ENCODE measurements at places on chromosomes 12 and 14.

GRCh38 chr12:12960639-12961209, 8.8 kb upstream of the GPRC5D start:
- no peak for DNase-seq

- DNase-seq, result no peak
Measured at GRCh38 chr14:78721756-78722480, 551.7 kb downstream of the NRXN3 start.

- DNase-seq, result peak; percentile 88
Measured at GRCh38 chr12:64006211-64006825, 161.8 kb downstream of the SRGAP1 start.

GRCh38 chr12:7092229-7092985, at the start of gene C1R:
Gene C1R (minus strand): TSS chr12:7092445. CDS start chr12:7092388, 57 bp downstream.
- peak; percentile 95 for DNase-seq

GRCh38 chr14:68137704-68138619, 318.4 kb downstream of the RAD51B start:
- DNase-seq, result peak; percentile 97

DNA sequence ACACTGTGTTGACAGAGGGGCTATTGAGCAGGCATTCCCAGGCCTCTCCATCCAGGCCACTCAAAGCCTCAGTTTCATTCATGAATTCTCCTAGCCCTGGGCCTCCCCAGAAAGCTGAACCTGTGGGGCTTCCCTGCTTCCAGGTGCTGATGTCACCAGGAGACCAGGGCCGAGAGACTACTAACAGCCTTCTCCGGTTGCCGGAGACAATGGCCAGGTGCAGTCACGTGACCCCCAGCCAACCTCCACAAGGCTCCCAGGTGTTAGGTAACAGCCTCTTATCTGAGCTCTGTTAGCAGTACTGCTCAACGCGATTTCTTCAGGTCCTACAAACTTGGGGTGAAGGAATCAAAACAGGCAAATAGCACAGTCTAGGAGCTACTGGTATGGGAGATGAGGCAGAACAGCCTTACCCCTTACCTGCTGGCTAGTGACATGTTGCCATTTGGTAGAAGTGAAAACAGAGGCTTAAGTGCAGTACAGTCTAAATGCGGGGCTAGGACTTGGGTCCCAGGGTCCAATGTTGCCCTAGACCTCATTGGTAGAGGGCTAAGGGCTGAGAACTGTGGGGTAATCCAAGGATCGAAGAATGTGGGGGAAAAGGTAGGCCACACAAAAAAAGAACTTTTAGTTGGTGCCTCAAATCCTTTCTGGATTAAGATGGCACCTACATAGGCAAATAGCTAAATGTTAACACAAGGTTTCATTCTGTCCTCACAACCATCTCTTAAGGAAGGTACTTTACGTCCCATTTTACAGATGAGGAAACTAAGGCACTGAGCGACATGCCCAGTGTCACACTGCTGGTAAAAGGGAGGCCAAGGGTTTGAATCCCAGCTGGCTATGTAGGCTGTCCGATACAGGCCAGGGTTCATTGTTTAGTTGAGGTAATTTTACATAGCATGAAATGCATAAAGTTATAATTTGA, 3.8 kb downstream of the CCDC88C start:
- no peak for DNase-seq

DNA sequence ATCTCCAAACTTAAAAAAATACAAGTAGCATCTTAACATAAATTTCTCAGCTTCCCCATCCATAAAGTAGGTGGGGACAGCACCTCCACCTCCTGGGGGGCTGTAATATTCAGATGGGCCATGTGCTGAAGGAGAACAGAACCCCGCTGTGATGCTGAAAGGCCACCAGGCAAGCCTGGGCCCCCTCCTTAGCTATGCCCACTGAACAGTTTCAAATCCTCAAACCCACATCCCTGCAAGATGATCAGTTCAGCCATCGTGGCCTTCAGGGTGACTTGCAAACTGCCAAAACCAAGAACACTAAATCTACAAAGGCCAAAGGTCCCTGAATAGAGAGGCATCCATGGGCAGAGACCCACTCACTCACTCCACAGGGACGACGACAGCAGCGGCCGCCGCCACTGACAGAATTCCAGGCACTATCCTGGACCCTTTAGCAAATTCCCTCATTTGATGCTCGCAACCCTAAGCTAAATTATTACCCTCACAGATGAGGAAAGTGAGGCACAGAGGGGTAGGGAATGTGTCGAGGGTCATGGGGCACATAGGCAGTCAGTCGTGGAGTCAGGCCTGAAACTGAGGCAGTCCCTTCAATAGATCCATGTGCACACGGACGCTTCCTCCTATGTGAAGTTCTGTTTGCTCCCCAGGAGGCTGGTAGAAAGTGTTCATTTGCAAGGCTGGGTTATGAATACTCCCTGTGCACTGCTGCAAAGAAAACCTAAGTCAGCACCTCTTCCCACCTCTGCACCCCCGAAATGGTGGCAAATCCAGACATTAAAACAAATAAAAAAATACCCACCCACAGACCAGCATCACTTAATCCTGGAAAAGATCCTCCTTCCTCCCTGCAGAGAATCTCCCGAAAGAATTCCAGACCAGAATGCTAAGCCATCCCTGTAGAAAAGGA, 5.9 kb downstream of the ITPK1 start:
- no peak for DNase-seq

- DNase-seq, result no peak
Measured at GRCh38 chr12:126198966-126199692, 1133.9 kb downstream of the AACS start.

Measured in fibroblast of skin of scalp (primary cell).